ENCODE measurements at places on chromosomes 11 and 22.

GRCh38 chr11:125790825-125791224, 2.9 kb downstream of the PATE3 start:
- no peak for DNase-seq

- DNase-seq: no peak
These were observed 88.4 kb downstream of the TTC17 start for GRCh38 chr11:43447151-43447550.

DNA sequence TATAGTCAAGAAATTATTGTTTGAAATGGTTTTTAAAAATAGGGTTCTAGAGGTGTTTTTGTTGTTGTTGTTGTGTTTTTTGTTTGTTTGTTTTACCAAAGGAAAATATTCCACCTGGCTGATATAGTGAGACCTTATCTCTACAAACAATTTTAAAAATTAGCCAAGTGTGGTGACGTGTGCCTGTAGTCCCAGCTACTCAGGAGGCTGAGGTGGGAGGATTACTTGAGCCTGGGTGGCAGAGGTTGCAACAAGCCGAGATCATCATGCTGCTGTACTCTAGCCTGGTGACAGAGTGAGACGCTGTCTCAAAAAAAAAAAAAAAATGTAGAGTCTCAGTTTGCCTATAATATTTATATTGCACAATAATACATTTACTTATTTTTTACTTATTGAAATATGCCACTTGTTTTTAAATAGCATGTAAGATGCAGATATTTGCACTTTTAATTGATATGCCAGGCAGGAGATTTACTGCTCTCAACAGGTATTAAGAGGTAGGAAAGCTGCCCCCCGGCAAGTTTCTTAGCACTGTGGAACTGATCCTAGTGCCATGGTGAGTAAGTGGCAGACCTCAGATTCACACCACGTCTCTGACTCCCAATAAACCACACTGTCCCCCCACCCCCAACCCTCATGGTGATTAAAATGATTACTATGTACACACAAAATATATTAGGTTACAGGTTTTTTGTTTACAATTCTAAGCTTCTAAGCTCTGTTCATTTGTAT, 157.4 kb downstream of the TEAD1 start:
- peak; percentile 18 for DNase-seq

DNA sequence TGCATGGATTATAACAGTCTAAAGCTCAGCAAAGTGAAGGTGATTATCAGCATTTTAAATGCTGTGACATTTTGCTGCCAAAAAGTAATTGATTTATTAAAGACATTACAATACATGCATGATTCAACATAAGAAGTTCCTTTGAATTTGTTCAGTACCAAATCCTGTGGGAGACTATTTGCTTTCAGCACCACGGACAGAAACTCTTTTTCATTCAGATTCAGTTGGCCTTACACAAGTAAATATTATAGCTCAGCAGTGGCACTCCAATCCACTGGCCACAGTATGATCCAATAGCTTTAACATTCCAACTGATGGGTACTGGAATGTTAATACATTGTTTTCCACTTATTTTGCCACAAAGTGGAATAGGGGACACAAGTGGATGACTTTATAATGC, 806.7 kb downstream of the NTM start:
- no peak for DNase-seq

- DNase-seq: no peak
These were observed 42.6 kb downstream of the ZNF215 start for GRCh38 chr11:6968816-6969215.

GRCh38 chr11:19868281-19868821, 155.7 kb downstream of the NAV2 start:
- DNase-seq: no peak

GRCh38 chr11:34251589-34251980, 106.2 kb downstream of the ABTB2 start:
- no peak for DNase-seq

DNA sequence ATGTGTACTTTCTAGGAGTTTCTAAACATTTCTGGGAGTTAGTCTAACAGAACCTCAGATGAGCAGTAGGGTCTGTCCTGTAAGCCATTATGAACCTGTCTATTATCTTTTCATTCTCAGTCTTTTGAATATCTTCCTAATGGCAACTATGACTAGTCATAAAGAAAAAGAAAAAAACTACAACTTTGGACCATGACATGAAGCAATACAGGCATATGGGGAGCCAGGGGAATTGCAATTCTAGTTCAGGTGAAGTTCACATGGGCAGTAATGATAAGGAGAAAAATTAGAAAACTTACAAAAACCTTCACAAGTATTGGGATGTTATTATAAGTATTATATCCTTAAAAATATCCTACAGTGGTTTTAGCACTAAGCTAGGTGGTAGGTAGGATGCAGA, 649.0 kb upstream of the ANO5 start:
- DNase-seq: no peak

- no peak for DNase-seq
These were observed 45.3 kb downstream of the CHRDL2 start for GRCh38 chr11:74685905-74686304.

GRCh38 chr11:8285228-8285627, 21.6 kb upstream of the LMO1 start:
- DNase-seq: no peak

Measured in NCI-H82 (cell line).